A673 (cell line): ENCODE measurements at places on chromosomes 13 and 19. TPM values are rescaled to one million over a fixed set of nuclear protein-coding genes. Genes with fewer than 3 reads are reported as not detected.
A peak's percentile ranks its signal among the peaks of the same experiment; 100 is the strongest.

- H3K36me3 ChIP-seq: peaks cover 64% of the 10 kb centered on the region
- H3K4me1 ChIP-seq: no peaks in the 10 kb centered on the region
- no peak overlapping the region for H3K27ac ChIP-seq
- H3K4me3 ChIP-seq: no peak overlapping the region
These were observed 8.9 kb downstream of the DEDD2 start for GRCh38 chr19:42208612-42209011.

- H3K27me3 ChIP-seq: no peaks in the 10 kb centered on the region
- H3K36me3 ChIP-seq: no peaks in the 10 kb centered on the region
- H3K4me3 ChIP-seq: no peak overlapping the region
- no peaks in the 10 kb centered on the region for H3K4me1 ChIP-seq
These were observed 282.9 kb downstream of the SLITRK5 start for GRCh38 chr13:87954091-87954490.

B3GNT3 gene
- not detected in 2 replicates for total RNA-seq

DNA sequence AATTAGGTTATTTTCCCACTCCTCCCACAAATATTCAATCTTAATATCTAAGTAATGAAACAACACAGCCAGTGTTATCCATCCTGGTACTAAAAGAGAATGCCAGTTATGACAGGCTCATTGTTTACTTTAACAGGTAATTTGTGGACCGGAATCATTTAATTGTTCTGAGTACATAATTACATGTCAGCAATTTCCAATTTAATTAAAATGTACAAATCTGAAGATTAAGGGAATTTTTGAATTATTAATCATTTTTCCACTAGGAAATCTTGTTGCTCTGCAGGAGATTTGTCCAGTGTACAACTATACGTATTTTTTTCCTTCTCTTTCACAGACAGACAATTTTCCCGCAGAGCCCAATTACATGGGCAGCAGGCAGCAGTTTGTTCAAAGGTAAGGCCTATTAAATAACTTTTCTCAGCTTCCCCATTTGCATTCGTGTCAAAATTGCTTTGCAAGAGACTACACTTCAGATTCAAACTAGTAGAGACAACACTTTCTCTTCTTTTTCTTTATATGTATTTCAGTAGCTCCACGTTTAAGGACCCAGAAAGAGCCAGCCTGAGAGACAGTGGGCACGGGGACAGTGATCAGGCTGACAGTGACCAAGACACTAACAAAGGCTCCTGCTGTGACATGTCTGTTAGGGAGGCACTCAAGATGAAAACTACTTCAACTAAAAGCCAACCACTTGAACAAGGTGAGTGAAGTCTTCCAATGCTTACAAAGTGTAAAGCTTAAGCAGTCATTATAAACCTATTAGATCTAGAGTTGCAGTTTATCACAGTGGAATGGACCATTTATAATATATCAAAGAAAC lies 34.8 kb downstream of the PCDH17 start:
- no peak for DNase-seq
- no peaks in the 10 kb centered on the region for H3K27me3 ChIP-seq
- no peak overlapping the region for H3K4me3 ChIP-seq
- H3K36me3 ChIP-seq: peaks cover 20% of the 10 kb centered on the region
- peaks cover 19% of the 10 kb centered on the region for H3K4me1 ChIP-seq

GRCh38 chr19:56350416-56351045 lies 35.9 kb upstream of the ZSCAN5A start:
- H3K27me3 ChIP-seq: no peaks in the 10 kb centered on the region
- H3K4me1 ChIP-seq: no peaks in the 10 kb centered on the region
- H3K4me3 ChIP-seq: no peak overlapping the region
- no peak overlapping the region for H3K27ac ChIP-seq
- peak; percentile 75 for DNase-seq
- no peaks in the 10 kb centered on the region for H3K36me3 ChIP-seq

KCTD4 gene
- not detected in 2 replicates for total RNA-seq

DNA sequence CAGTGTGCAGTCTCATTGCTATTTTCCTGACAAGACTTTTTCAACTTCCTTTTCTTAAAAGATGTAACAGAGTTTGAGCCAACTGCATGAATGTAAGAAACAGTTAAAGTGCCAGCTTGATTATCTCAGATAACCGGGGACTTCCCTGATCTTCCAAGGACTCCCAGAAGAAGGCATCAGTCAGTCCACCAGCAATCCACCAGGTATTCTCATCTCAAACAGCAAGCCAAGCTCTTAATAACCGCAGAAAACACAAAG lies 350.1 kb downstream of the LIG4 start:
- peak overlapping the region; percentile 59 for H3K4me3 ChIP-seq
- DNase-seq: no peak
- peaks cover 4% of the 10 kb centered on the region for H3K4me1 ChIP-seq
- peaks cover 33% of the 10 kb centered on the region for H3K27me3 ChIP-seq
- no peaks in the 10 kb centered on the region for H3K36me3 ChIP-seq

- H3K27ac ChIP-seq: no peak overlapping the region
- H3K4me3 ChIP-seq: no peak overlapping the region
- no peak for DNase-seq
- H3K36me3 ChIP-seq: no peaks in the 10 kb centered on the region
- no peaks in the 10 kb centered on the region for H3K4me1 ChIP-seq
These were observed 874.8 kb upstream of the SLITRK6 start for GRCh38 chr13:86673931-86674431.

PCP2 gene
- total RNA-seq: not detected in 2 replicates
